ENCODE measurements at places on chromosomes 5 and 9.

GRCh38 chr5:174151599-174152181 lies 106.2 kb downstream of the NSG2 start:
- DNase-seq: no peak

GRCh38 chr9:98263080-98263479 lies 7.6 kb upstream of the TBC1D2 start:
- DNase-seq: no peak

GRCh38 chr9:121207371-121207940 lies 5.8 kb upstream of the RAB14 start:
- peak; percentile 54 for DNase-seq

GRCh38 chr5:124952566-124952965 lies 206.1 kb upstream of the ZNF608 start:
- no peak for DNase-seq

DNA sequence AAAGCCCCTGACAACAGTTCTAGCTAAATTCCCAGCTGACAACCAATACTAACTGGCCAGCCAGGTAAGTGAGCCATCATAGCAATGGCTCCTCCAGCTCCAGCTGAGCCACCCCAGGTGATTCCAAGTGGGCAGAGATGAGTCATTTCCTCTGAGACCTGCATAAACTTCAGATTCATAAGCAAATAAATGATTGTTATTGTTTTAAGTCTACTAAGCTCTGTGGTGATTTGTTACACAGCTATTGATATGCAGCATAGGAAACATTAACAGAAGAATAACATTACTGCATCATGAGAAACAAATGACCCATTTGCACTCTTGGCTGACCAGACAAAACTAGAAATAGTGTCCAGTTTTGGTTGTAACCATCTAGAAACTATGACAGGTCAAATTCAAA lies 60.3 kb downstream of the TTC39B start:
- no peak for DNase-seq

GRCh38 chr5:94700592-94700991 lies 82.1 kb downstream of the SLF1 start:
- no peak for DNase-seq

GRCh38 chr5:100840789-100841188 lies 62.3 kb downstream of the ST8SIA4 start:
- no peak for DNase-seq

DNA sequence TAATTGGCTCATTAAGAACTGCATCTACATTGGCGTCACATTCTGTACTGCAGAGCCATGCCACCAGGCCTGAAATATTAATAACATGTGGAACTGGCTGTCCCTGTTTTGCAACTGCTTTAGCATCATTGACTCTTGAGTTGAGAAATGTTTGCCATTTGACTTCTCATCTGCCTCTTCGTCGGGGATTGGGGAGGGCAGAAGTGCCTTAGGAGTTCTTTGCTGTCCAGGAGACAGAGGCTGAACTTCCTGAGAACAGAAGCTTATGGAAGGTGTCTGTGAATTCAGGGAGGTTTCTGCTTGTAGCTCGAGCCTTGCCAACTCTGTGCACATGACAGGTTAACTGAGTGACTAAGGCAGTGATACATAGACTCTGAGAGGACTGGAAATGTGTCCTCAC lies 265.0 kb downstream of the KIF4B start:
- DNase-seq: no peak

GRCh38 chr5:57432876-57433275 lies 49.7 kb downstream of the ACTBL2 start:
- DNase-seq: no peak

- DNase-seq: no peak
Observed at GRCh38 chr9:11204521-11204920, 591.7 kb upstream of the PTPRD start.

GRCh38 chr5:19734776-19735175 lies 253.2 kb downstream of the CDH18 start:
- DNase-seq: no peak

- no peak for DNase-seq
Observed at GRCh38 chr5:19175776-19176570, 812.0 kb downstream of the CDH18 start.

DNA sequence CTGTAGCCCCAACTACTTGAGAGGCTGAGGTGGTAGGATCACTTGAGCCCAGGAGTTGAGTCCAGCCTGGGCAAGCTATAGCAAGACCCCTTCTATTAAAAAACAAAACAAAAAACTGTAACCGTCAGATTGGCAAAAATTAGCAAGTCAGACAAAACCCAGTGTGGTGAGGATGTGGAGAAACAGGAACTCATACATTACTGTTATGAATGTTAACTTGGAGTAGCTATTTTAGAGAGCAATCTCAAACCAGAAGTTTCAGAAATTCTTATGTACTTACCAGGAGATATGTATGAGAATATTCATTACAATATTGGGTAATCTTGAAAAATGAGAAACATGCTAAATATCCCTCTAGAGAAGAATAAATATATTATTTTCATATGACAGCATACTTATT lies 120.3 kb downstream of the INVS start:
- no peak for DNase-seq

- no peak for DNase-seq
Observed at GRCh38 chr9:29006628-29007027, 1433.3 kb upstream of the C9orf72 start.

DNA sequence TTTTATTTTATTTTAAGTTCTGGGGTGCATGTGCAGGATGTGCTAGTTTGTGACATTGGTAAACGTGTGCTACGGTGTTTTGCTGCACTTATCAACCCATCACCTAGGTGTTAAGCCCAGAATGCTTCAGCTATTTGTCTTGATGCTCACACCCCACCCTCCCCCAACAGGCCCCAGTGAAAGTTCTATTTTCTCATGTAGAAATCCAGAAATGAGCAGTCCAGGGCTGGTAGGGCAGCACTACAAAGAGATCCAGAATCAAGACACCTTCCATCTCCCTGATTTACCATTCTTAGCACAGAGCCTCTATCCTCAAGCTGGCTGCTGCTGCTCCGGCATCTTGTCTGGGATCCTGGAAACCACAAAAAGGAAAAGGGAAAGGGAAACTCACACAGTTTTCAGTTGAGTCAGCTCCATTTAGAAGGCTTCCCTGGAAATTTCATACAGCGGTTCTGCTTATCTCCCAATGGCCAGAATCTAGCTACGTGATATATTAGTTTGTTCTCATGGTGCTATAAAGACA lies 85.4 kb upstream of the SMARCA2 start:
- no peak for DNase-seq

DNA sequence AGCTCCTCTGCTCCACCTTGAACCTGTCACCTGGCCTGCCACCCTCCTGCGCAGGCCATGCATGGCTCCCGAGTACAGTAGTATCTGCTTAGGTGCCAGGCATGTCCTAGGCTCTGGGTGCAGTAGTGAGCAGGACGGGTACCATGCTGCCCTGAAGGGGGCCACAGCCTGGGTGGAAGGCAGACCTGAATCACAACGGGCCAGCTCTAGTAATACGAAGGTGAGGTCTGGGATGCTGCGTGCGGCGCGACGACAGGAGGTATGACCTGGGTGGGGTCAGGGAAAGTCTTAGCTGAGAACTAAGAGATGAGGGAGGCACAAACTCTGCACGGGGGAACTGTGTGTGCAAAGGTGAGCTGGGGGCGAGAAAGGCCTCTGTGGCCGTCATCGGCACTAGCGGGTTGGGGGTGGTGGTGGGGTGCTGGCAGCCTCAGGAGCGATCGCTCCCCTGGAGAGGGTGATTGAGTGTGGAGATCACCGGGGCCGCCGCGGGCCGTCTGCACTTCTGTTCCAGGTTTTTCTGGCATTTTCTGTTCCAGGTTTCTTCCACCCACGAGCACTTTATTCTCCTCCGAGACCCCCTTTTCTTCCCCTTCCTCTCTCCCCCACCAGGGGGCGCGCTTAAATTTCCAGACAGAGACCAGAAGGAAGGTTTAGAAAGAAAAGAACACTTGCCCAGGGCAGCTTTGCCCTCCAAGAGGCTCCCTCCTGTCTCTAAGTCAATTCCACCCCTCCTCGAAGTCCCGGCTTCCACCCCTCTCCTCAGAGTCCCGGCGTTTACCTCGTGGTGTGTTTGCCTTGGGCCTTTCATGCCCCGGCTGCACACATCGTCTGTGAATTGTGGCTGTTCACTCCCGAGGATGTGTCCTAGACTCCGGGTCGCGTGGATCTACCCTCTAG lies 15.1 kb downstream of the PDLIM4 start:
- no peak for DNase-seq

- DNase-seq: no peak
Observed at GRCh38 chr5:108028883-108029282, 353.0 kb downstream of the FBXL17 start.

- DNase-seq: no peak
Observed at GRCh38 chr9:113593682-113594281, 130.3 kb downstream of the RGS3 start.

DNA sequence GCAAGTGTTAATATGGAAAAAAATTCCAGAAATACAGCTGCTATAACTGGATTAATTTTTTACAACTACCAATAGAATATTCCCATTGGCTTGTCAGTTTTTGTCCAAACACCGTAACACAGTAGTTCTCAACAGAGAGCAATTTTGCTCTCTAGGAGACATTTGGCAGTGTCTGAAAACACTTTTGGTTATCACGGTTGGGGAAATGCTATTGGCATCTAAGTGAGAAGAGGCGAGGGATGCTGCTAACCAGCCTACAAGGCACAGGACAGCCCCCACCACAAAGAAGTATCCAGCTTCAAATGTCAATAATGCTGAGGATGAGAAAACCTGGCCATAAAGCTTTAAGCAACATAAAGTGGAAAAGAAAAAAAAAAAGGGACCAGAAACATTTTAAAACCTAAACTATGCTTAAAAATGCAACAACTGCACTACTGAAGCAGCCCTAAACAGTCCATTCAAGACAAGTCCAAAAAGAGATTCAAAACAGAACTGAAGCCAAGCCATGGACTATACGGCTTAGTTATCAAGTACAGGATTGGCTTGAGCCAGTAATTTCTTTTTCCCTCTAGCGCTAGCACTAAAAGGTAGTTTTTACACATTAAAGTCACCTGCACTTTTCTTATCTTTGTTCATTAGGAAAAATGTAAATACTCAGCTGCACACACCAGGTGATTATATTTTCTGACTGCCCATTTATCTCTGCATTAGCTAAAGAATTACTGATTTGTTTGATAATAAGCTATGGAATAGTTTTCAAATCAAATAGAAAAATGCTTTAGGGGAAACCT lies 83.9 kb downstream of the NR3C1 start:
- DNase-seq: no peak

DNA sequence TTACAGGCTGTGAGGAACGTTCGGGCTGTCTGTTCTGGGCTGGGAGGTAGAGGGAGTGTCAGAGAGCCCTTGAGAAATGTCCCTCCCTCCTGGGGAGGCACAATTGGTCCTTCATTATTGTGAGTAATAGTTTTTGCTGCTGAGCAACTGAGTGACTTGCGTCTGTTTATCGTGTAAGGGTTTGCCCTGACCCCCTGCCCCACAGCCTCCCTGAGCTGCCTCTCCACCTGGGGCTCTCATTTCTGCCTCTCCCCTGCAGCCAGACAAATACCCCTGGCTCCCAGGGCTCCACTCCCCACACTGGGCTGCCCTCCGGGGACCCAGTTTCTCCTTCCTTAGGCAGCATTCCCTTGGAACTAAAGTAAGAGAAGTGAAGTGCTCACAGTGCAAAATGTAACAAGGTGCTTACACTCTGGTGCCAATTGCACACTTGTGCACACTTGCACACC lies 174.9 kb upstream of the MVB12B start:
- DNase-seq: no peak

- DNase-seq: no peak
Observed at GRCh38 chr5:102536323-102536928, 37.6 kb upstream of the SLCO6A1 start.

DNA sequence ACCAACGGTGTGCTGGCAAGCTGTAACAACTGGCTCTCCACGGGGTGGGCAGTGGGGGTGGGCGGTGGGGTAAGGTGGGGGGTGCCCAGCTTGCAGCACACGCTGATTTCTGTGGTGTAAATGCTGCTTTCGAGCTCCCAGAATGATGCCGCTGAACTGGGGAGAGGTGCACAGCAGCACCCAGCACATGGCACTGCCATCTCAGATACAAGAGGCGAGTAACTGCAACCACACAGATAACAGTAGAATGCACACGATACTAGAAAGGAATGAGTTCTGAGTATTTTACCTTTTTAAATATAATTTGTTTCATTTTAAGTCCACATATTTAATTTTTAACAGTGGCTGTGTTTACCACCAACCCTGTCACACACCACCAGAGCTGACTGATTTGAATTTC lies 87.9 kb downstream of the SEMA4D start:
- DNase-seq: no peak

GRCh38 chr5:180090769-180091546 lies 19.4 kb upstream of the RNF130 start:
- no peak for DNase-seq

DNA sequence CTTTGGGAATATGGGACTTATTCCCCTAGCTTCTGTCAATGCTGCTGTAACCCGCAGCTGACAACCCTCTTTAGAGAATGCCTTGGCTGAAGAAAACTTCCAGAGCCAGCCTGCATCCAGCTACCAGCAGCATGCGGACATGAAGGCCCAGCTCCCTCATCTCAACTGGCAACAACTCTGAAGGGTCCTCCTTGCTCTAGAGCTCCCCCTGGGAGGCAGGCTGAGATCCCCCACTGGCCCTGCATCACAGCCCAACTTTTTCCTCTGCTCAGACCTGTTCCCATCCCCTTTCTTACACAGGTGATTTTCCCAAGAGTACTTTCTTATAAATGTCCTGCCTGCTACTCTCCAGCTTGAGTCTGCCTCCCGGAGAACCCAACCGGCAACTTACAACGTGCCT lies 18.7 kb upstream of the WNT8A start:
- DNase-seq: no peak

- no peak for DNase-seq
Observed at GRCh38 chr5:143582869-143583268, 179.4 kb upstream of the NR3C1 start.

GRCh38 chr5:179253730-179254129 lies 91.5 kb downstream of the ADAMTS2 start:
- no peak for DNase-seq

GRCh38 chr9:132244582-132245455 lies 83.0 kb downstream of the NTNG2 start:
- DNase-seq: no peak

DNA sequence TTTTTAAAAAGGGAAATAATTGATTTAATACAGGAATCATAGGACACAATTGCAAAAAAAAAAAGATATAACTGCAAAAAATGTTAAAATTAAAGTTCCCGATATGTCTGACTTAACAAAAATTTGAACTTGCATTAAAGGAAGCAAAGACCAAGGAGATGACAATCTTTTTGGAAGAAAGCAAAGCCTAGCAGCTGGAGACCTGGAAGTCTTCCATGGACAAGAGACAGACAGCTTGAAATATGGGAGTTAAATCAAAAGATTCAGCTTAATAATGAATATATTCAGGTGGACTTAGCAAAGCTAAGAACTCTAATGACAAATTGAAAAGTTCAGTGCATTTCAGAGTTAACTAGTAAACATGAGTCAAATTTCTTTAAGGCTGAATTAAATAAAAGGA lies 568.7 kb upstream of the RGMB start:
- DNase-seq: no peak
